ENCODE measurements at places on chromosomes 7 and 10.
A peak's percentile ranks its signal among the peaks of the same experiment; 100 is the strongest.

DNA sequence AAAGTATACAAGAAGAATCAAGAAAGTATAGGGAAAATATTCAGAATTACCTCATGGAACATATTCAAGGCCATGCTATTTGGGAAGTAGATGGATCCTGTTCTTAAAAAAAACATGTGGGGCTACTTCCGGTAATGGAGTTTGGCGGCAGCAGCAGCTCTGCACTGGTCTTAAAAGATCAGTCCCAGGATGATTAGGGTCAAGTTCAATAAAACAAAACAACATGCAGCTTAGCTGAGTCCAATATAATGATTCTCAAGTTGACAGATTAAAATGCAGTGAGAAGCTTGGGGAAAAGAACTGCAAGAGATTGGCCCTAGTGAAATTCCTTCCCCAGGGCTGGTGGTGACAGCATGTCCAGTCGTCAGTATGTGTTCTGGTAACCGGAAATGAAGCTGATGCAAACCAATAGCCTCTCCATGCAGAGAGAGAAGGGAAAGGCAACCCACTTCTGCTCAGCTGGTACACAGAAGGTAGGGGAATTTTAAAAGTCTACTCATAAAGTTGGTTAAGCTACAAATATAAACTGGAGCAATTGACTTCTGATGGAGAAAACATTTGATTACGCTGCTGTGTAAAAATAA lies 305.1 kb upstream of the IMMP2L start:
- DNase-seq: no peak

DNA sequence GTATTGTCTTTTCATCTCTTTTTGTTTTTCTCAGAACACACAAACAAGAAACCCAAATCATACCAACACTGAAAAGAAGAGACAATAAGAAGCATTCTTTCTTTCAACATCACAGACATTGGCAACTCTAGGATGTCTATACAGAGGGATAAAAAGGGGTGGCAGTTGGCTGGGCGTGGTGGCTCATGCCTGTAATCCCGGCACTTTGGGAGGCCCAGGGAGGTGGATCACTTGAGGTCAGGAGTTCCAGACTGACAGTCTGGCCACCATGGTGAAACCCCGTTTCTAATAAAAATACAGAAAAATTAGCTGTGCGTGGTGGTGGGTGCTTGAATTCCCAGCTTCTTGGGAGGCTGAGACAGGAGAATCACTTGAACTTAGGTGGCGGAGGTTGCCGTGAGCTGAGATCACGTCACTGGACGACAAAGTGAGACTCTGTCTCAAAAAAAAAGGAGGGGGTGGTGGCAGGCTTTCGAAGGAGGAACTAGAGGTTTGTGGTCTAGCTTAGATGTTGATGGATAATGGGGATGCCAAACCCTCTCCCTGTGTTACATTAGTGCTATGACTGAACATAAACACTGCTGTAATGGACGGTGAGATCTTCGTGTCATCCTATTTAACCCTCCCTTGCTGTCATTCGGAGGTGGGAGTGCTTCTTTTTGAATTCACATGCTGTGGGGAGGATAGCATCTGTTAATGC lies 9.4 kb downstream of the CNNM2 start:
- no peak for DNase-seq

DNA sequence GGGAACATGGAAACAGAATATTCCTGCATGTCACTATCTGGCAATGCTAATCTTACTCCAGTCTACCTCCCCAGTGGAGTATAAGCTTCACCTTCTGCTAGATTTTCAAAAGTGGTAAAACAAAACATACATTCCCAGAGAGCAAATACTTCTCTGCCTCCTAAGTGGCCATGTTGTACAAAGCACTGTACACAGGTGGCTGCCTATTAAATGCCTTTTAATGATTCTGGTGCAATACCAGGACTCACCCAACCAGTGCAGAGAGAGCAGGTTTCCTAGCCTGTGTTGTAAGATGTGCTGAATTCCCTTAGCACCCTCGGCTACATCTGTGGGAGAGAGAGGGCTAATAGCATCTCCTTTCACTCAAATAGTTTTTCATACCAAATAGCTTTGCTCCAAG lies 684.3 kb upstream of the NRP1 start:
- DNase-seq: no peak

DNA sequence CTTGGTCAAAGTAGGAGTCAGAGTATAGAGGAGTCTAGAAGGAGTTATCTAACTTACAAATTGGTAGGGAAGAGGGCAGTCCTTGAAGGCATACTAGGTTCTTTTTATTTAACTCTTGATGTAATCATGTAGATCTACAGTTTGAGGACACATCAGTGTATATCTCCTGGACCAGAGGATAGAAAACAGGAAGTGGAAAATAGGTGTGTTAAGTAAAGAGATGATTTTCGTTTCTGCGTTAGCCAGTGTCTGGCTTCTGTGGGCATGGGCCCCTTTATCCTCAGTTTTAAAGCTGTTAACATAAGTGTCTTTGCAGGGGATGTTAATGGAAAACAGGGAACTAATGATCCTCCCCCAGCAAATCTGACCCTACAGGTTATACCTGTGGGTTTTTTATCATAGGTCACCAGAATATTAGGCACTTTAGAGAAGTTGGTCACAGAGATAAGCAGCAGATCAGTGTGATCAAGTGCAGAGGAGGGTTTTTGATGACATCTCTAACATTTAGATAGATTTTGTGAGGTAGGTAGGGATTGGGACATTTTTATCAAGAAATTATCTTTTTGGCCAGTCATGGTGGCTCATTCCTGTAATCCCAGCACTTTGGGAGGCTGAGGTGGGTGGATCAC lies 58.6 kb upstream of the PRSS1 start:
- no peak for DNase-seq

GRCh38 chr7:18235819-18236218 lies 208.2 kb upstream of the PRPS1L1 start:
- no peak for DNase-seq

- DNase-seq: peak; percentile 56
Observed at GRCh38 chr7:149071641-149072437, 18.7 kb downstream of the ZNF786 start.

DNA sequence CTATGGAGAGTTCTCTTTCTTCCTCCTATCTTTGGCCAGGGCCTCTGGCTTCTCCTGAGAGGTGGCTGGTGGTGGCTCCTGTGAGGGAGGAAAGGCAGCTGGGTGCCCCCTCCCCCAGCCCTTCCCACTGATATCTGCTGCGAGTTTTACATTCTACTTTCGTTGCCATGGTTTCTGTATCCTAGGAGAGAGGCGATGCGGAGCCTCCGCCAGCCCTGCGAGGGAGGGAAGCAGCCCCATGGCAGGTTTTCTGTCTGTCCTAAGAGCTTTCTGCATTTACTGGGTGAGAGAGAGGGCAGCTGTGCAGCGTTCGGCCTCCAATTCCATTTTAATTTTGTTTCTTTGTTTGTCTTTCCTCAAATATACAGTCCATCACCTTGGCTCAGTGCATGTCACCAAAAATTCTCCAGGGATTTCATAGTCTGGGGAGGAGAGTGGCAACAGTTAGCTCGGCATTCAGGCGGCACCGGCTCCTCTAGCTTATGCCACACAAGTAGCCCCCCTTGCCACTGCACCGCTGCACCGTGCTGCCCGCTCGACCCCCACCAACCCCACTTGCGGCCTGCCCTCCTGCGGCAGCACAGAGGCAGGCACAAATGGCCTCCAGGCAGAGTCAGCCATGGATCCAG lies 20.4 kb downstream of the DNAJB12 start:
- DNase-seq: no peak

GRCh38 chr7:28418311-28418710 lies 6.0 kb downstream of the CREB5 start:
- no peak for DNase-seq

GRCh38 chr10:2340831-2341647 lies 603.7 kb upstream of the ADARB2 start:
- no peak for DNase-seq

DNA sequence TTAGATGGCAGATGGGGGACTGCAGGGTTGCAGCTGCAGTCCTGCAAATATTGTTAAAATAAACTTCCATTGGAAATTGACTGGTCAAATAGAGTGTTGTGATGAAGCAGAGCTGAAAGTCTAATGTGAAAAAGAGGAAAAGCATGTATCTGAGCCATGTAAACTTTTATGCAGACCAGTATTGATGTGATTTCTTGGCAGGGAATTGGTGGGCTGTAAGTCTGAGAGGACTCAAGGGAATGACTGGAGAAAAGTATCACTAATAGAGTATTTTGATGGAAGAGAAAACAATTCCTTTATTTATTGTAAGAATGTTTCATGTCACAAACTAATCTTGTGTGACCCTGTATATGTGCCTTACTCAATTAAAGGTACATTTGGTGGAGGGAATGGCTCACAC lies 155.5 kb downstream of the PPP1R9A start:
- no peak for DNase-seq

DNA sequence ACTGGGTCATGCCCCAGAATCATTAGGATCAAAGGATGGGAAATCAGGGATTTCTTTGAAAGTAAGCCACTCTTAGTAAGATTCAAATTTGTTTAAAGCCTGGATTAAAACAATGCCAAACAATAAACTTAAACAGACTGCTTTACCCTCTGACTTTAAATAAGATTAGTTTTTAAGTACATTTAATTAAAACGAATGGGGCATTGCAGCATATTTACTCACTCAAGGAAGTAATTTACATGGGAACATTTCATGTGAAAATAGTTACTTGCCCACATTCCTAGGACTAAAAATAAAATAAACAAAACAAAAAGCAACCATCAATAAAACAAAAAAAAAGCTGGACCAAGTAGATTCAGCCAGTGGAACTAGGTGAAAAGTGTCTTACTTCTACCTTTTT lies 7.8 kb downstream of the ABLIM1 start:
- no peak for DNase-seq

DNA sequence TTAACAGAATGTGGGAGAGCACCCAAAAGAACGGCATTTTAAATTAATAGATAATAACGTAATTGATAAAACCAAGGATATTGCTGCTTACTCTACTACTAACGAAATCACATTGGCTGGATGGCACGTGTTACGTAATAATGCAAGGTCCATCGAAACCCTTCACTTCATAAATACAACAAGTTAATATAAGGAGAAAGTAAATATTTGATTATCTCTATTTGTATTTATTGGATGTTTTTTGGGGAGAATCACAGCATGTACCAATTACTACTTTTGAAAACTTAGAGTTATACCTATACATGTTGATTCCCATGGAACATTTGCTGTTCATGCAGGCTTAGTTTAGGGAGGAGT lies 1.6 kb downstream of the PRKG1 start:
- no peak for DNase-seq

DNA sequence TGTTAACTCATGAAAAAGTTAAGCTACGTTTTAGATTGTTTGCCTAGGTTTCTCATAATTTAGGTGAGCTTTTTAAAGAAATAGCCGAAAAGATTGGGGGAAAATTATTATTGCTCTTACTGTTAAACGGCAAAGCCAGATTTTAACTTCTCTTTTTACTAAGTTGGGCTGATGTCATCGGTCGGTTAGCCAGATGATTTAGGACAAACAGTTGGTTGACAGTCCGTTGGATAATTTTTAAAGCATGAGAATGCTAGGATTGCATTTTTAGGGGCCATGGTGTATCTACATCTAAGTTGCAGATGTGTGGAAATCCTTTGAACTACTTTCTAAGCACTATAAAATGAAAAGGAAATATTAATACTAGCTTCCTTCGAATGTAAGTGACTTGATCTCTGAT lies 280.9 kb upstream of the AKR1E2 start:
- no peak for DNase-seq

GRCh38 chr10:116770281-116770680 lies 27.9 kb upstream of the HSPA12A start:
- DNase-seq: no peak

DNA sequence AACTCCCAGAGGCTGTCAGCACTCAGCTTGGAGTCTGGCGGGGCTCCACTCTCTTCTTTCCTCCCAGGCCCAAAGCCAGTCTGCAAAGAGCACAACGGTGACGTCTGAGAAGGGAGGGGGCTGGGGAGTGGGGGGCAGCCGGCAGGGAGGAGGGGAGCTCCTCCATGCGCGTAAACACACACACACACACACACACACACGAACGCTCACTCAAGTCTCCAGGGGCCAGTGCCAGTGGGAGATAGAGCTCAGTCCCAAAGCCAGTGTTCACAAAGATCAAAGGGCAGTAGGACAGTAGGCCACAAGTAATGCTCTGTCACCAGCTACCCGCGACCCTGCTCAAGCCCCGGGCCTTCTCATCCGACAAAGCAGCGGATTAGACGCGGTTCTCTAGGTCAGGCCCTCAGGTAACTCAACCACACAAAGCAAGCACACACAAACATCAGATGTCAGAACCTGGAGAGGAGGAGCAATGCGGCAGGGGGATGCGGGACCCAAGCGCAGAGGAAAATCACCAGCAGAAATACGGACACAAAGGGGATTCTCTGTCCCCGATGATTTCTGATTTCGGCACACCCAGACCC lies 19.9 kb downstream of the TCAF1 start:
- no peak for DNase-seq

DNA sequence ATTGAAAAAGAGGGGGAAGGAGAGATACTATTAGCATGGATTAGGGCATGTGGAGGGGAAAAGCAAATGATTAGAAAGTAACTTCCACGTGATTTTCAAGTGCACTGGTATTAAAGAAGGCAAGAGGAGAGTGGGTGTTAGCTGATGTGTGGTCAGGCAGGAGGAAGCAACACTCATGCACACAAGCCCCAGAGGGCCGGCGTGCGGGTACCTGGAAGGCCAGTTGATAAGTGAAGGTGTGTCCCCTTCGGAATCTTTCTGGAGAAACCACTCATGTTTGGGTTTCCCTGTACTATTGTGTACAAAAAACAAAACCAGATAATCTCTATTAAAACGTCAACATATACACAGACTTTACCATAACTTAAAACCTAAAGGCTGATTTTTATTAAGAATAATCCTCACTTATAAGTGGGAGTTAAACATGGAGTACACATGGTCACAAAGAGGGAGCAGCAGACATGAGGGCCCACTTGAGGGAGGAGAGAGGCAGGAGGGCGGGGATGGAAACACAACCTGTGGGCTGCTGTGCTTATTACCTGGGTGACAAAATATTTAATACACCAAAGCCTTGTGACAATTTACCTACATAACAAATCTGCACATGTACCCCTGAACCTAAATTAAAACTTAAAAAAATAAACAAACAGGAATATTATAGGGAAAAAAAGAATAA lies 98.9 kb downstream of the SVIL start:
- no peak for DNase-seq

DNA sequence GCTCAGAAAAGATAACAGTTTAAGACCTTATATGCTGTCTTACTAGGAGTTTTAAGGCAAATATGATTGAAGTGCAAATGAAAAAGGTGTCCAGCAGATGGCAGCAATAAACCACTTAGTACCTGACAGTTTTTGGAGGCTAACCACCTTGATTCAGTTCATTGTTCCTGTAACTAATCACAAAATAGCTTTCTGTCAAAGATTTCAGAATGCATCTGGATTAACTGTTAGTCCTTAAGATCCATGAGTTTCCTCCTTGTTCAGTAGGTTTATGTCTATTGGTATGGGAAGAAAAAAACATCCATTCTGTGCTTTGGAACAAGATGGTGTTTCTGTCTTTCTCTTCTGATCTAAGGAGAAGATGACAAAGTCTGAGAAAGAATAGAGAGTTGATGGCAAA lies 46.6 kb downstream of the CCSER2 start:
- peak; percentile 48 for DNase-seq

GRCh38 chr10:71232089-71232998 lies 20.0 kb downstream of the UNC5B start:
- DNase-seq: no peak
